IMR-90 (cell line): ENCODE measurements at places on chromosomes 2 and 18. TPM values are rescaled to one million over a fixed set of nuclear protein-coding genes. Genes with fewer than 3 reads are reported as not detected.
A peak's percentile ranks its signal among the peaks of the same experiment; 100 is the strongest.

The C18orf63 gene
- total RNA-seq, result not detected in 2 replicates

- DNase-seq, result no peak
Measured at GRCh38 chr2:160278101-160278878, 78.2 kb upstream of the ITGB6 start.

DNA sequence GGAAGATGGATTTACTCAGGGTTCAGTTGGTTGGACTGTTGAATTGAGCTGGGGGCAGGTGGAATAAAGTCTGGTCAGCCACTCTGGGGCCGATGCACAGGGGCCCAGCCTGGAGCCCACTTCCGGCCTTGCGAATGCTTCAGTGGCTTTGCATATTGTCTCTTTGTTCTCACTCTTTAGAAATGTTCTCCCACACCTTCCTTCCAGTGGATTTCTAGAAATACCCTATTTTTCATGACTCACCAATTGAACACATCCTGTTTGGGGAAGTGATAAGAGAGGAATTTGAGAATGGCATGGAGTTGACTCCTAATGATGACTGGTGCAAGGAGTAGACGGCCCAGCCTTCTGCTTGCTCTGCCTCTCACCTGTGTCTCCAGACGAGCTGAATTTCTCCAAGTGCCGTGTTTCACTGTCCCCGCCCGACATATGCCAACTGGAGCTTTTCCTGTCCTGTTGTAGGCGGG, 28.1 kb downstream of the ASAP2 start:
- peak; percentile 95 for DNase-seq

DNA sequence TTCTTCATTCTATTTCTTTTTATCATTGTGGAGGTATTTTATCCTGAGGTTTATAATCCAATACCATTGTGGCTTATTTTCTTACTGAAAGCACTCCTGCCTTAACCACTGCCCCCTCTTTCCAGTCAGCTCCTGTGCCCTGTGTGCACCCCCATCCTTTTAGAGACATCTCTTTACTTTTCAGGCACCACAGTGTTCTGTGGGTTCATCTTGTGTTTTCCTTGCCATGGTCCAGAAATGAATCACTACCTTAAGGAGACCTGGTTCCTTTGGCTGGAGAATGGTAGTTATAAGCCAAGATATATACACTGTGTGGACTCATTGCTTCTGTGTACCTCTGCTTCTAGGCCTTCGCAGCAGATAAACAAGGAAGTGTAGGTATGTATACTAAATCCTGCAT, 278.3 kb downstream of the PTGR3 start:
- DNase-seq, result peak; percentile 47

GRCh38 chr2:204771721-204772120, 226.4 kb downstream of the PARD3B start:
- DNase-seq, result no peak

GRCh38 chr2:41151746-41152145, 699.9 kb upstream of the SLC8A1 start:
- DNase-seq, result no peak

DNA sequence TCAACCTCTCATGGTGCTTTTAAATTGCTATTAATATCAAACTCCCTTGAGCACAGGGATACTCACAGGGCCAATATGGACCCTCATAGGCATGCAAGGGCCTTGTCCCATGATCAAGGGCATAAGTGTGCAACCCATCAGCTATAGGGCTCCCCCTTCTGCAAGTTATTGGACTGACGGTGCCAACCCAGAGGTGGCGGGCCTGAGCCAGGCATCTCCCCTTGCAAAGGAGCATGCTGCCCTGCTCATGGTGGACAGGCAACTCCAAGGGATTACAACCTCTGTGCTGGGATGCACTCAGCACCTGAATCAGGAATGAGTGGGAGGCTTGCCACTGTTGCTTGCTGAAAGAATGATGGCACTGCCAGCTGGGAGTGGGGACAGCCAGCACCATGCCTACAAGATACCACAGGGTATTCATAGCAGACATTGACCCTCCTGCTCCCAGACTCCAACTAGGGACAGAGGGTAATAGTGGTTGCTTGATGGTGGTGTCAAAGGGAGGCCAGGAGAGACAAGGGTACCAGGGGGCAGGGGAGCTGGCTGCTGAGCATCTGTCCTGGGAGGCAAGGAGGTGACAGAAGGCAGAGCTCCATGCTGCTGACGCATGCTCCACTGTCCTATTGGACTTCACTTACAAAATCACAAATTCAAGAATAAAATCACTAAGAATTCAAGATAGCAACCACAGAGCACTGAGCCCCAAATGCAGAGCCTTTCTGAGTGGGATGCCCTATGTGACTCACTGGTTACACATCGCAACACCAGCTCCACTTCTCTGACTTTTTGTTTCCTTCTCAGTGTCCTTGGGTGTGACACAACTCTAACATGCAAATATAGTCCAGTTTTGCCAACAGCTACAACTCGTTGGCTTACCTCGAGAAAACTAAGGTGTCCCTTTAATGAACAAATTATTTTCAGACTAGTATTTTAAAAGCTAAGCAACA, 157.1 kb upstream of the CCDC150 start:
- peak; percentile 55 for DNase-seq

DNA sequence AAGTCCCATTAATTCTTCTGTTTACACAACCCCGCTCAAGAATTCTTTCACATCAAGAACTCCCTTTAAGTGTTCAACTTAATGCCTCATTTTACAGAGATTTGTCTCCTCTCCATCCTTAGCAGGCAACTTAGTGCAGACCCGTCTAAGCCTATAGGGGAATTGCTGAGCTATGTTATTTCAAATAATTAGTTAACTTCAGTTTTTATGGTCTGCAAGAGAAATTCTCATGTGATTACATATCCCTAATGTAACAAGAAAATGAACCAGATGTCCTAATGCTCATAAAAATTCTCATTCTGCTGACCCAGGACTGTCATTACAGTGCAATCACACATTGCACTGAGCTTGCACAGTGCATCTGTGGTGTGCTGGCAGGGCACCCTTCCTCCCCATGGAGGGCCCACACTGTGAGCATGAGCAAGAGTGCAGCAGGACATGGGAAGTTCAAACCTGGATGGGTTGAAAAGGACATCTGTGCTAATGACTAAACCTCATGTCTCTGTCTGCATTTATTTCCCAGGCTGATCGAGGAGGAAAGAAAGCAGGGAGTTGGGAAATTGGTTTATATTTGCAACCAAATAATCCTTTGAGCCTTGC, 97.1 kb downstream of the COL5A2 start:
- peak; percentile 86 for DNase-seq
